ENCODE measurements at places on chromosomes 5 and 9. TPM values are rescaled to one million over a fixed set of nuclear protein-coding genes. Genes with fewer than 3 reads are reported as not detected.

DNA sequence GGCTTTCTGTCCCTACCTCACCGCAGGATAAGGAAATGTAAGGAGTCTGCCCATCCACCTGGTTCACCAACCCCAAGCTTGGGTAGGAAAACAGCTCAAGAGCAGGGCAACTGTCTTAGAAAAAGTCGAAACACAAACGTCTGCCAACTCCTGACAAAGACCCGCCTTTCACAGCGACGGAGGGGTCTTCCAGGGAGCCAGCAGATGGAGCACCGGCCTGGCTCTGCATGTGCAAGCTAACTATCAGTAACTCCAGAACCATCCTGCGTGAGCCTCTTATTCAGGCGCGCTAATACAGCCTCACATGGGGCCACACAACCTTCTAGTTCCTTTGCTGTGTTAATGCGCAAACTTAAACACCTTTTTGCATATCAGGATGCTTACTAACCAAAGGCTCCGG is 26.9 kb downstream of the CAMSAP1 start:
- no peak for DNase-seq

Gene NRARP
- total RNA-seq, result 82.2 TPM

GRCh38 chr5:179914032-179914755 is 6.5 kb upstream of the TBC1D9B start:
- no peak for DNase-seq

- DNase-seq, result no peak
Observed at GRCh38 chr5:39943811-39944210, 519.0 kb upstream of the DAB2 start.

Gene SV2C
- not detected for total RNA-seq

DNA sequence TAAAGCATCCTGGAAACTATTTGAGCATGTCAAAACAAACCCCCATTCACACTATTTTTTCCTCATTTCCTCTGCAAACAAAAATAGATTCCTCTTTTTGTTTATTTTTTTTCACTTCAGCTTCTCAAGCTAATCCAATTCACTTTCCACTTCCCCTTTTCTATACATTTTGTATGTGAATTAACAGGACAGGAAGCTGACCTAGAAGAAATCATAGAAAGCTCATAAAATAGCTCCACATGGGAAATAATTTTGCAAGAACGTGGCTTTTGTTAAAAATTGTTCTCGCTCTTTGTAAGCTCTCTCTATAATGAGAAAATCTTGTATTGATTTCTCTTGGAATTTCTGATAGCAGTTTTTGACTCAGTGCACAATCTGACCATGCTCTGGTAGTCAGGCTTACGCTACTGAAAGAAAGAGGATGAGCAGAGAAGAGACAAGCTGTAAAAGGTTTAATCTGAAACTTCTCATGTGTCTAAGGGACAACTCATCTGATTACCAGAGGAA is 215.8 kb downstream of the ADAMTS12 start:
- no peak for DNase-seq

- DNase-seq, result peak; percentile 89
Observed at GRCh38 chr9:27059907-27060306, 49.1 kb upstream of the TEK start.

Measured in dermis blood vessel endothelial cell (primary cell).